ENCODE measurements at places on chromosomes 16 and 17. TPM values are rescaled to one million over a fixed set of nuclear protein-coding genes. Genes with fewer than 3 reads are reported as not detected.
A peak's percentile ranks its signal among the peaks of the same experiment; 100 is the strongest.

The TRPV3 gene
- 10.1 TPM for total RNA-seq

DNA sequence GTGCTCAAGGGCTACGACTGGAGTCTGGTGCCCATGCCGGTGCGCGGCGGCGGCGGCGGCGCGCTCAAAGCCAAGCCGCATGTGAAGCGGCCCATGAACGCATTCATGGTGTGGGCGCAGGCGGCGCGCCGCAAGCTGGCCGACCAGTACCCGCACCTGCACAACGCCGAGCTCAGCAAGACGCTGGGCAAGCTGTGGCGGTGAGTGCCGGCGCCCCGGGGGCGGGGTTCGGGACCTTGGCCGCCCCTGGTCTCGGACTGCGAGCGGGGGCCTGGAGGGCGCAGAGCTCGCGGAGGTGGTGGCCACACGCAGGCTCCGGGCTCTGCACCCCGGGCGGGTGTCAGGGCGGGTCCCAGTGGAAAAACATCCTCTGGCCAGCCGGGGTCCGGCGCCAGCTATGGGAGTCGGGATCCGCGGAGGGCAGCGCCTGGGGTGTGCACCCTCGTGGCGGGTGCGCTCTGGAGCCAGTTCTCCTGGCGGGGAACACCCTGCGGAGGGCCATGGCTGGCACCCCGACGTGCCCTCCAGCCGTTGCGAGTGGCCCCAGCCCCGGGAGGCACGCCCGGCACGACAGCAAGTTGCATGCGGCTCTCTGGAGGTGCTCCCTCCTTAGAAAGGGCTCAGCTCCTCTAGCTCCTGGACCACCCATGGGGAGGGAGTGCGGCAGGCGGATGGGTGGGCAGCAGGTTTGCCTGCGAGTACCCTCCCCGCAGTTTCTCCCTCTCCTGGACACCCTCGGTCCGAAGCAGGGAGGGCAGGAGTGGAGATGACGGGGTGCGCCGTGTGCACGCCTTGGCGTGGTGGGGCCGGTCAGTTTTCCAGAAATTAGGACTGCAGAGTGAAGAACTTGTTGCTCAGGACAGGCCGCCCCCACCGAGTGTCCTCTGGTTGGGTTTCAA is 824 bp downstream of the SOX8 start:
- H3K27me3 ChIP-seq: peaks cover 86% of the 10 kb centered on the region
- H3K27ac ChIP-seq: no peak overlapping the region
- no peaks in the 10 kb centered on the region for H3K36me3 ChIP-seq
- no peak for DNase-seq

- H3K36me3 ChIP-seq: no peaks in the 10 kb centered on the region
- no peak overlapping the region for H3K27ac ChIP-seq
- H3K27me3 ChIP-seq: peaks cover 2% of the 10 kb centered on the region
- no peak for DNase-seq
These were observed 826 bp downstream of the LYZL6 start for GRCh38 chr17:35942588-35943186.

The ZNF423 gene
- 30.7 TPM for total RNA-seq

- no peaks in the 10 kb centered on the region for H3K27me3 ChIP-seq
- no peak overlapping the region for H3K4me3 ChIP-seq
- H3K27ac ChIP-seq: no peak overlapping the region
- H3K36me3 ChIP-seq: peaks cover 32% of the 10 kb centered on the region
- no peaks in the 10 kb centered on the region for H3K4me1 ChIP-seq
These were observed 7.8 kb upstream of the ABCA10 start for GRCh38 chr17:69236464-69236863.

GRCh38 chr17:1422885-1423284 is 22.9 kb upstream of the YWHAE start:
- peaks cover 49% of the 10 kb centered on the region for H3K36me3 ChIP-seq
- H3K4me1 ChIP-seq: peaks cover 38% of the 10 kb centered on the region
- H3K27ac ChIP-seq: peak overlapping the region; percentile 77
- peak; percentile 44 for DNase-seq
- no peak overlapping the region for H3K4me3 ChIP-seq
- H3K27me3 ChIP-seq: no peaks in the 10 kb centered on the region

GRCh38 chr17:6473128-6473767 is 29.0 kb downstream of the PIMREG start:
- no peak overlapping the region for H3K4me3 ChIP-seq
- H3K4me1 ChIP-seq: no peaks in the 10 kb centered on the region
- H3K36me3 ChIP-seq: no peaks in the 10 kb centered on the region
- no peak overlapping the region for H3K27ac ChIP-seq

The SEC14L5 gene
- 0.88 TPM for total RNA-seq

The CCL2 gene
- 6.1 TPM for total RNA-seq
